Esophagus mucosa (tissue), 1 donor: ENCODE measurements at places on chromosomes 5 and 9.

DNA sequence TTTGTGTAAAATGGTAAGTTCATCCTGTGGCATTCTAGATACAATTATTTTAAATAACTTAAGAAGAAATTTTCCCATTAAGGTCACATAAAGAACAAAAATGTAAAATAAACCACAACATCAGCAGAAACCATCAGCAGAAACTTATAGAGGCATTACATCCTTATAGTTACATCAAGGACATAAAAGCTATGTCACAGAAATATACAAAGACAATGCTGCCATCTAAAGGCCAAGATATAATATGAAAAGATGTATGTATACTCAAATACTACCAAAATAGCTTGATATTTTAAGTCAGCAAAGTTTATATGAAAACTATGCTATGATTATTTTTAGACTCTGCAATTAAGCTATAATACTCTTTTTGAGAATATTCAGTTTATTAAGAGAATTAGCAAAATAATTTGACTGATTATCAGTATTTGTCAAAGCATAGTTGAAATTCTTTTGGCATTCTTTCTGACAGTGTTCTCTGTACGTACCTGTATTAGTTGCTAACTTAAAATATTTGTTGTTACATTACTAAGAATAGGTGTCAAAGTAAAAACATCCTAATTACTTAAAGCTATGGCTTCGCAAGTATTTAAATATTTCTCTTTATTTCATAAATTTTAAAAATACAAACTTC, 36.2 kb downstream of the FBXL17 start:
- no peak for ATAC-seq

DNA sequence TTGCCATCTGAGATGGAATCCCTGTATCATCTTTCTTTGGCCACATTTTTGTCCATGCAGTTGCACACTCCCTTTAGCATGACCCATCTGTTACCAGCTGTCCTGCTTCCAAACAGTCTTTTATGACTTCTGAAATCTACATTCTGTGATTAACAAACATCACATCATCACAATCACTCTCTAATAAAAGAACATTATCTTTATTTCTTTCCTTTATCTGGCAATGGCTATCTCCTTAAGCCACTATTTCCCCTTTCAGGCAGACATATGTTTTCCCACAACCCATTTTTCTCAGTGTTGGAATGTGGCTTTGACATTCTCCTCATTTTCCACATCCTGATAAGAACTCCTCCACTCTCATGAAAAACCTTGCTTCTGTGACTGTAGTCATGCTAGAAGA, 141.0 kb downstream of the ST8SIA4 start:
- no peak for ATAC-seq

DNA sequence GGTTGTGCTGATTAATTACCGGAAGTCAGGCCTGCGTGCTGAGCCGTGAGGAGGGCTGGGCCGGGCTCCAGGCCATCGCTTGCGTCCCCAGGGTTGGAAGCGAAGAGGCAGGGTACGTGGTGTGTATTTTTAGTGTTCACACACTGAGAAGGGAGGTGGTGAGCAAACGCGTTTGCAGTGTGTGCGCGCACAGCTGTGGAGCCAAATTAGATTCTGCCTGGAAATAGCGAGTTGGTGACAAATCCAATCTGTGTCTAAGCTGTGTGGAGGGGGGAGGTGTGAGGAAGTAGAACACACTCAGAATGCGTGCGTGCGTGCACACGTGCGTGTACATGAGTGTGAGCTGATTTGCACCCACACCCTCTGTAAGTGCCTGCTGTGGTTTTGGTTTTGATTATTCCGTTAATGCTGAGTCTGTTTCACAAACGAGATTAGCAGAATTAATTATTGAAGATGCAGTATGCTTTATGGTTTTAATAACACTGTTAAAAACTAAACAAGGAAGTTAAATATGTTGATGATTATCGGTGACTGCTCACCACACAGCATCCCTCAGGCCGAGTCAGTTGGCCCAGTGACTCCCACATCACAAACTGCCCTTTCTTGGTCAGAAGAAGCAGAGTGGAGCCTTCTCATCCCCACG, 111.8 kb upstream of the FCN2 start:
- ATAC-seq, result no peak

DNA sequence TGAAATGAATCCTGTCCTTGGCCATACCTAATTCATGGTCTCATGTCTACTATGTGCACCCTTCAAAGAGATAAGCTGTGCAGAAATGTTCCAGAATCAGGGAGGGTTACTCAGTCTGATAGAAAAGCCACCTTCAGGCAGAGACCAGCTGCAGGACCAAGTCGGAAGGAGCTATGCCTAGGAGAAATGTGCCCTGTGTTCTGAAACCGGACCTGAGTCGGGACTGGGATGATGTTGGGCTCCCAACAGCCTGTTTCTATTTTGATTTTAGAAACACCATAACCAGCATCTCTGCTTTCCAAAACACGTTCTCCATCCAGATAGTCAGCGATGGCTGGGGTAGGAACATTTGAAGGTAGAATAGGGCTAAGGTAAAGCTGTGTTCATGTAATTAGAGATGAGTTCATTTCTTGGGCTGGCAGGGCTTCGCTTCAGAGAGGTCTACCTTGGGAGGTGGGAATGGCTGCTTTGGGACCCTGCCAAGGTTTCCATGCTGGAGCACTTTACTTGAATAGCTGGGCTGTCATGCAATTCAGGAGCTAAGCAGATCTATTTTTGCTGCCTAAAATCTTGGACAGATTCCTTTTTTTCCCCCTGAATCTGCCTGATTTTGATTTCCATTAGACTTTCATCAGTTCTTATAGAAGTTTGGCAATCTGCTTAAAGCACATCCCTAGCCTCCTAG, 2.8 kb downstream of the ADCY2 start:
- no peak for ATAC-seq

DNA sequence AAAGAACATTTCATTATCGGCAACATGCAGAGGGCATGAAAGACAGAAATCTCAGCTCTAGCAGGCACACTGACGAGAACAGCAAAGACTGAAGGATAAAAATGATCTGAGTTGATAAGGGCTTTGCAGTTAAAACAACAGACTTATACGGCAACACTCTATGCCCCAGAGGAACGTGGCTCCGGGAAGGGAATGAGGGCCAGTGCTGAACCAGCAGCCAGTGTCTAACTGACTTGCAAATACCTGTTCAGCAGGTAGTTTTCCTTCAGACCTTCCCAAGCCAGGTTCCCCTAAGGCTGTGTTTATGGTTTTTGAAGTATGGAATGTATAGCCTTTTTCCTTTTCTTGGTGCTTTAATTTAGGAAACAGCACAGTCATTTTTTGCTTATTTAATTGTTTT, 121.3 kb upstream of the CDH18 start:
- ATAC-seq, result no peak

- peak; percentile 54 for ATAC-seq
Measured at GRCh38 chr9:12774861-12775678, at the start of gene LURAP1L. Gene LURAP1L (plus strand): TSS chr9:12775020. CDS start chr9:12775716, 696 bp downstream.

DNA sequence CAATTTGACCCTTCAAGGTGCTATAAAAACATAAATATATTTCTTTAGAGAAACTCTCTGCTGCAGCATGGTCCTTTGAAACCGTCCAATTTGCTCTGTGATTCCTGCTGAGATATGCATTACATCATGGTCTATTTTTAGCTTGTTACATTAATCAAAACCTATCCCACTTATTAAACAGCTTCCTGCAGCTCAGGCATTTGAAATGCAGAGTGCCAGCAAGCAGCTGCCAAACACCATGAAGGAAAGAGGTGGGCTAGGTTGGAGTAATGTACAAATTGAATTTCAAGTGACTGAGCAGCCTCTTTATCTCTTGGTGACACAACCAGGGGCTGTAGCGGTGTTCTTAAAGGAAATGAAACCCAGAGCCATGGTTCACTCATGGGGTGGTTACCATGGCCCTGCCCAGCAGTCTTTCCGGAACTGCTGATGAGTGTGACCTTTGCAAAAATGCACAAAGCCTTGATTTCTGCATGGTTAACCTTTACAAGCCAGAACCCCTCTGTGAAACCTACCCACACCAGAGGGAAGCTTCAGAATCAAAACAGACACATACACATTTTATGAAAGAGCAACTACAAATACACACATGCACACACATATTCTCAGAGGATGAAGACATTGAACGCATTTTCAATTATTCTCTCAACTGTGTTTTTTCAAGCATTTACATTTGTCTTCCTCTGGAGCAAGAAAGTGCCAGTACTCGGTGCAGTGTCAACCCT, 155.8 kb upstream of the ZNF608 start:
- peak; percentile 72 for ATAC-seq

DNA sequence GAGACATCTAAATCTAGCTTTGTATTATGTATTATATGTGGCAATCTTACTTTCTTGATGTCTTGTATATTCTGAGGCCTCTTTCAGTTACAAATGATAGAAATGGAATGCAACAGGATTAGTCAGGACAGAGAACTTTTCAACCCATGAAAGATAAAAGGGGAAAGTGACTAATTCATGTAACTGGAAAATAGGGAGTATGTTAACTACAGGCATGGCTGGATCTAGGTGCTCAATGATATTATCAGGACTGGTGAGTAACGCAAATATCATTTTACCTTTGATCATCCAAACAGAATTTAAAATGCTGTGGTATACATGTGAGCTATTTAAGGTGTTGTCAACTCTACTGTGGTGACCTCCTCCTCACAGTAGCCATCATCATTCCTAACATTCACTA, 215.7 kb upstream of the GLRA1 start:
- ATAC-seq, result no peak

DNA sequence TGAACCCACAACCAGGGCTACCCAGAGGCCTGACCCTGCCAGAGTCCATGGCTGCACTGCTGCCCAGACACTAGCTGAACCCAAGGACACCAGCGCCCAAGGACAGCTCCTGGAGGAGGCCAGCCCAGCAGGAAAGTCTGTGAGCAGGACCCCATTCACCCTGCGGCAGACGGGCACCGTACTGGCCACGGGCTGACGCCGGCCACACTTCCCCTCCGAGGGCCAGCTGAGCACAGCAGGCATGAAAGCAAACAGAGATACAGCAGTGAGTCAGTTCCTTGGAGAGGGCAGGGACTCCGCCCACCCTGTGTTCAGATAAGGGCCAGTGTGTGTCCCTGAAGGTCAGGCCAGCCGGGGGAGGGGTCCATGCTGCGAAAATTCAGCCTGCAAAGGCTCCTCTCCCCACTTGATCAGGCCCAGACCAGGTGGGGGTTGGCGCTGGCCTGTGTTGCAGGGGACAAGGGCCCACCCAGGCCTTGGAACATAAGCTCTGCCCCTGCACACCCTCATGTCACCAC, 3.2 kb downstream of the RNF208 start:
- no peak for ATAC-seq

DNA sequence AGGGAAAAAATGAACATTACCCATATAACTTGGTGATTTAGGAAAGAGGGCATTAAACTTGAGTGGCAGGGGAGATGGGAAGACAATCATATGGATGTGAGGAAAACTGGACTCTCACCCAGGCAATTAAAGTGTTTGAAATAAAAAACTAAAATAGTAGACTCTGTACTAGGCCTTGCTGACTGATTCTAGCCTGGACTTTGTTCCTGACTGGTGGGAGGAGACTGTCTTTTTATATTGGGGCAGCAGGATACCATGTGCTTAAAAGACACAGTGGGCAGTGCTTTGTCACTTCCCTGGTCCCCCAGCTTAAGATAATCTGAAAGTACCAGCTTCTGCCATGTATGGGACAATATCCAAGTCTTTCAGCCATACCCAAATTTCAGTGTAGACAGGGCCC, 107.0 kb downstream of the ACTL7B start:
- ATAC-seq, result no peak

DNA sequence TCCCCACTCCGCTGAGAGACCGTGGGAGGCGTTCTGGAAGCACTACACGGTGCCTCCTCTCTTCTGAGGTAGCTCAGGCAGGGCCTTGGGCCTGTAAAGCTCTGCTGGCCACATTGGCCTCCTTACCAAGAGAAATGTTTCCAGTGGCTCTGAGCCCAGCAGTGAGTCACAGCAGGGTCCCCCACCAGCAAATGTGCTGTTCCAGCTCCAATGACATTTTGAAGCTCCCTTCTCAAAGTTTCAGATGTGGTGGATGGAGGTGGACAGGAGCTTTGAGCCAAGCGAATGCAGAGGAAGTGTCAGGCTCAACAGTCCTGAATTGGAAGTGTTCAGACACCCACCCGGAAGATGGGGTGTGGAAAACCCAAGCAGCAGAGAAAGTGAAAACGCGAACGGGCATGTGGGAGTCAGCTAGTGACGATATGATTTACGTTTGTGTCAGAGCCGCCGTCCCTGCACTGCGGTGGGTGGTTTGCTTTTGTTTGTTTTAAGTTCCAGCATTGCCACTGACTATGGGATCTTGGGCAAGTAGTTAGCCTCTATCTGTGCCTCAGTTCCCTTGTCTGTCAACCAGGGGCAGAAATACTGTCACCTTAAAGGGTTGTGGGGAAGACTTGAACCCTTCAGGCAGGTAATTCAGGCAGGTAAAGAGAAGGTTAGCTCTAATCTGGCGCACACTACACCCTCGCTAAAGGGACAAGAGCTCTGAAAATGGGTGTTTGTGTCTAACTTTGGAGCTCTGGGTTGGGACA, 38.2 kb downstream of the C5orf15 start:
- ATAC-seq, result no peak

DNA sequence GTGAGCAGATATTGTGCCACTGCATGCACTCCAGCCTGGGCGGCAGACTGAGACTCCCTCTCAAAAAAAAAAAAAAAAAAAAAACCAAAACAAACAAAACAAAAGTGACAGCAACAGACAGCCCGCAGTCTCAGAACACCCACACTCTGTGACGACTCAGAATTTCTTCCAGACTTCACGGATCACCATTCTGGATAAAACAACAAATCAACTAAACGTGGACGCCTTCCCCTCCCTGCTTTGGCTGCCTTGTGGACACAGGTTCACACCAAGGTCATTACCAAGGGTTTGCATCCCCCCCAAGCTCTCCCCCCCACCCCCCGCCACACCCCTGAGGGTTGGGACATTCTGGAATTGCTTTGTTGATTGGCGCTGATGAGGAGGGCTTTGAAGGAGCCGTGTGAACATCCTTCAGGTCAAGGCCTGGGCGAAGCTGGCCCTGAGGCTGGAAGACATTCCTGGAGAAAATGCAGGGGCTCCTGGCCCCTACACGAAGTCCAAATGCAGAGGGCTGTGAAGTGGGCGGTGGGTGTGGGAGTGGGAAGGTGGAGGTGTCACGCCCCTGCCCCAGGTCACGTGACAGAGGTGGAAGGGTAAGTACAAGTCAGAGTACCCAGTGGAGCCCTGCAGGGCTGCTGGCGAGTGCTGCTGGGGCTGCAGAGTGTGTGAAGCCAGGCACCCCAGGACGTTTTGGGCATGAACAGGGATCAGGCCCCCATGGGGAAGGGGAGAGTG, 10.1 kb downstream of the LCN10 start:
- no peak for ATAC-seq

GRCh38 chr5:79955356-79955895, 35.6 kb downstream of the MTX3 start:
- no peak for ATAC-seq
